Activated CD4-positive, alpha-beta T cell treated with anti-CD3 and anti-CD28 coated beads, Interleukin-2, amount 50 U/mL, for 16 hours (primary cell): ENCODE measurements at places on chromosomes 5 and 9.
A peak's percentile ranks its signal among the peaks of the same experiment; 100 is the strongest.

DNA sequence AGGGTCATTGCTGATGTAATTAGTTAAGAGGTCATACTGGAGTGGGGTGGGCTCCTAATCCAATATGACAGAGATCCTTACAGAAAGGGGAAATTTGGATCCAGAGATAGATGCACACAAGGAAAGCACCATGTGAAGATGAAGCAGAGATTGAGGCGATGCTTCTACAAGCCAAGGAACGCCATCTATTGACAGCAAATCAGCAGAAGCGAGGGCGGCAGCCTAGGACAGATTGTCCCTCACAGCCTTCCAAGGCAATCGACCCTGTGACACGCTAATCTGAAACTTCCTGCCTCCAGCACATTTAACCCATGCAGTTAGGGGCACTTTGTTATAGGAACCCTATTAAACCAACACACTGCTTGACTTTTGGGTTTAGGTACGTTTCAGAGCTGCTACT is 285.1 kb upstream of the DAP start:
- DNase-seq, result no peak

DNA sequence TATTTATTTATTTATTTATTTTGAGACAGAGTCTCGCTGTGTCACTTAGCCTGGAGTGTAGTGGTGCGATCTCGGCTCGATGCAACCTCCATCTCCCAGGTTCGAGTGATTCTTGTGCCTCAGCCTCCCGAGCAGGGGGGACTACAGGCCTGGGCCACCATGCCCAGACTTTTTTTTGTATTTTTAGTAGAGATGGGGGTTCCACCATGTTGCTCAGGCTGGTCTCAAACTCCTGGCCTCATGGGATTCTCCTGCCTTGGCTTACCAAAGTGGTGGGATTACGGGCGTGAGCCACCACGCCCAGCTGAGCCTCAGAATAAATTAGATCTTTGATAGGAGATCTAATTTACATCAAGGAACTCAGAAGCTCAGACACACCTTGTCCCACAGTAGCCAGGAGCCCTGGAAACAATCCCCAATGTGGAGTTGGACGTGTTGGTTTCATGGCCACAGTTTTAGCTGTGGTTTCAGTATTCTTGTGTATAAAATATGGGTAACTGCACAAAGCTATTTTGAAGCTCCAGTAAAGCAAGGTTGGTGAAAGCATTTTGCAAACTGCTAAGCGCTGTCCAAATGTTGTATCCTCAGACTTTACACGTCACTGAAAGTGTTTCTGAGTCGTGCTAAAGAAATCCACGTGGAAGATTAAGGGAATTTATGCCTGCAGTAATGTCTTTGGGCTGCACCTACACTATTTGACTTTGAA is 3.0 kb upstream of the HNRNPAB start:
- no peak for DNase-seq

- DNase-seq, result peak; percentile 47
Measured at GRCh38 chr9:121059998-121060636, 10.0 kb upstream of the C5 start.

DNA sequence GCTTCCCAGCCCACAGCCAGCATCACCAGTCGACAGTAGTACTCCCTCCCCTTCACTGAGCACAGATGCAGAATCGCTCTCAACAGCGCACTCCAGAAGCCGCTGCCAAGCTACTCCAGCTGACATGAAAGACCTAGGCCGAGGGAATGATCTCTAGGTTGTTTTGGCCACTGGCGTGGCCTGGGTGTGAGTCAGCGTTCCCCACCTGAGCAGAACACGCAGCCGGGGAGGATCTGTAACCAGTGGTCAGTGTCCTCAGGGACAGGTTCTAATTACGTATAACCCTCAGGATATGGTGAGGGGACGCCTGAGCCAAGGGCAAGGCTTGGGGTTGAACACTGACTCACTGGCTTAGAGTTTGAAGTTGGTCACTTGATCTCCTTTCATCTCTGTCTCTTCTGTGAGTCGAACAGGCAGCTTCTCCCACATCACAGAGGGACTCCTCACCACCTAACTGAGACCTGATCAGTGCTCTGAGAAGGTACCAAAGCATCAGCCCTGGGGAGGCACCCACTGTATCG is 76.9 kb upstream of the IL17B start:
- no peak for DNase-seq

- DNase-seq, result no peak
Measured at GRCh38 chr5:42109006-42109572, 184.0 kb downstream of the FBXO4 start.

DNA sequence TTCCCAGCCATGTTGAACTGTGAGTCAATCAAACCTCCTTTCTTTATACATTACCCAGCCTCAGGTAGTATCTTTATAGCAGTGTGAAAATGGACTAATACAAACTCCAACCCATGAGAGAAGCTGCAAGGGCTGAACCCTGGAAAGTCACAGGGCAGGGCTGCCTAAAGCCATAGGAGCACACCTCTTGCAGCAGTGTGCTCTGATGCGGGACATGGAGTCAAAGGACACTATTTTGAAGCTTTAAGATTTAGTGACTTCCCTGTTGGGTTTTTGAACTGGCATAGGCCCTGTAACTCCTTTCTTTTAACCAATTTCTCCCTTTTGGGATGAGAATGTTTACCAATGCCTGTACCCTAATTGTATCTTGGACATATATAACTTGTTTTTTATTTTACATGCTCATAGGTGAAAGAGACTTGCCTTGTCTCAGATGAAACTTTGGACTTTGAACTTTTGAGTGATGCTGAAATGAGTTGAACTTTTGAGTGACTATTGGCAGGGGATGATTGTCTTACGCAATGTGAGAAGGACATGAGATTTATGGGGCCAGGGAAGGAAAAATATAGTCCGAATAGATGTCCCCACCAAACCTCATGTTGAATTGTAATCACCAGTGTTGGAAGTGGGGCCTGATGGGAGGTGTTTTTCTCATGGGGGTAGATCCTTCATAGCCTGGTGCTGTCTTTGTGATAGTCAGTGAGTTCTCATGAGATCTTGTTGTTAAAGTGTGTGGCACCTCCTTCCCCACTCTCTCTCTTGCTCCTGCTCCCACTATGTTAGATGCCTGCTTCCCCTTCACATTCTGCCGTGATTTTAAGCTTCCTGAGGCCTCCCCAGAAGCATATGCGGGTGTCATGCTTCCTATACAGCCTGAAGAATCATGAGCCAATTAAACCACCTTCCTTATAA is 159.5 kb upstream of the SPEF2 start:
- DNase-seq, result no peak

- DNase-seq, result no peak
Measured at GRCh38 chr5:86557920-86558319, 59.8 kb upstream of the COX7C start.

GRCh38 chr5:149370878-149371277 is 8.2 kb downstream of the IL17B start:
- no peak for DNase-seq

GRCh38 chr9:126448865-126449577 is 122.4 kb downstream of the MVB12B start:
- no peak for DNase-seq

GRCh38 chr5:151173711-151174611 is 16.4 kb upstream of the ANXA6 start:
- DNase-seq, result no peak

DNA sequence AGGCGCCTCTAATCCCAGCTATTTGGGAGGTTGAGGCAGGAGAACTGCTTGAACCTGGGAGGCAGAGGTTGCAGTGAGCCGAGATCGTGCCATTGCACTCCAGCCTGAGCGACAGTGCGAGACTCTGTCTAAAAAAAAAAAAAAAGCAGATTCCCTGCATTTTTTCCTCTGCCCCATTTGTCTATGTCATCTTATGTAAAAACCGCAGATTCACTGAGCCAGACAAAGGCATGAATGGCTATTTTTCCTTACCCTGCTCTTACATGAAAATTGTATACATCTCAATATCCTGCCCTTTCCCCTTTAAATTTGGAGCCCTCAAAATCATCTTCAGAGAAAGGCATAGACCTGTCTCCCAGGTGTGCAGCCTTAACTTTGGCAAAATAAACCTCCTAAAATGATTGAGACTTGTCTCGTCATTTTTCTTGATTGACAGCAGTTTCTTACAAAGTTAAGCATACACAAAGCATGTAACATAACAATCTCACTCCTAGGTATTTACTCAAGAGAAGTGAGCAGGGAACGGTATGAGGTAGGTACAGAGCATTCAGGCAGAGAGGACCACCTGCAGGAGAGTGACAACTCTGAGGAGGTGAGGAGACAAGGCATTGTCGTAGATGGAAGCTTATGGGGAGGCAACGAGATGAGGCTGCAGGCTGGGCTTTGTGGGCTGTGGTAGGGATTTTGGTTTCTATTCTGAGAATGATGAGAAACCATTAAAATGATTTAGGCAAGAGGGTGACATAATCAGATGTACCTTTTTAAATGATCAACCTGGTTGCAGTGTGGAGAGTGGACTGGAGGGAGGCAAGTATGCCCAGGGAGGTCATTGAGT is 65.7 kb upstream of the IL6ST start:
- peak; percentile 65 for DNase-seq

GRCh38 chr9:19800884-19801283 is 12.0 kb upstream of the SLC24A2 start:
- DNase-seq, result no peak

- no peak for DNase-seq
Measured at GRCh38 chr9:7656636-7657035, 142.9 kb downstream of the DMAC1 start.

DNA sequence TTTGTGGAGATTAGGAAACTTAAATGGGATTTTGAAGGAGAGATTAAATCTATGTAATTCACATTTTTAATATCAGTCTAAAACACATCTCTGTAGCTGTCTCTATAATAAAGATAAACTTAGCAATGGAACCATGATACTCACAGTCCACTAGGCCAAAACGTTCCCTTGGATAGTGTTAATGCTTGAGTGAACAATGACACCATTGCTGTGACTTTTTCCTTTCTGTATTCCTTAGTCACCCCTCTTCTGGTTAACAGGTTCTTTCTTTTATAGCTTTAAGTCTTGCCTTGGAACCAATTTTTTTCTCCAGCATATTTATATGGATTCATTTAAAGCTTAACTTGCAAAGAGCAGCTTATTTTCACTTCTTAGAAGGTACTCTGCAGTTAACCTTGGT is 63.3 kb downstream of the INSL6 start:
- no peak for DNase-seq

- DNase-seq, result no peak
Measured at GRCh38 chr5:14172149-14172795, 29.1 kb downstream of the TRIO start.

GRCh38 chr9:126081746-126082145 is 244.9 kb upstream of the MVB12B start:
- no peak for DNase-seq

DNA sequence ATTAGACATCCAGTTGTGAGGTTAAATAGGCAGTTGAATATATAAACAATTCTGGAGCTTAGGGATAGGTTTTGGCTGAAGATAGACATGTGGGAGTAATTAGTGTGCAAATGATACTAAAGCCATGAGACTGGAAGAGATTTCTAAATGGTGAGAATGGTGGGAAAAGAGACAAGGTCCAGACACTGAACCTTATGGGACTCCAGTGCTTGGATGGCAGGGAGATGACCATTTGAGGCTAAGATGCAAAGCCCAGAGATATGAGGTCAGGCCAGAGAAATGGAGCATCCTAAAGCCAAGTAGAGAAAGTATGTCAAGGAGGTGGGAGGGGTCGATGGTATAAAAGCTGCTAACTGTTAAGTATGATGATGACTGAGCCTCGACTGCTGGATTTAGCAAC is 115.6 kb downstream of the SEMA5A start:
- no peak for DNase-seq
